ENCODE measurements at places on chromosomes 4 and X. TPM values are rescaled to one million over a fixed set of nuclear protein-coding genes. Genes with fewer than 3 reads are reported as not detected.

Gene UGT2B10
- 0.15 TPM for polyA plus RNA-seq

Gene CCDC160
- polyA plus RNA-seq: 11.7 TPM

Gene SHROOM2
- 18.0 TPM for polyA plus RNA-seq

Gene IQSEC2
- 12.6 TPM for polyA plus RNA-seq

Gene GABRB1
- polyA plus RNA-seq: 0.50 TPM

Gene DIAPH2
- polyA plus RNA-seq: 9.2 TPM

Gene CPLX1
- 0.86 TPM for polyA plus RNA-seq

Gene LONRF3
- polyA plus RNA-seq: 0.79 TPM

Gene UGT2B7
- 84.7 TPM for polyA plus RNA-seq

Gene MAGEA12
- polyA plus RNA-seq: not detected

Gene PABPC5
- 8.6 TPM for polyA plus RNA-seq

Gene ASB9
- 12.1 TPM for polyA plus RNA-seq

Gene CT45A3
- polyA plus RNA-seq: not detected

Gene DUSP9
- polyA plus RNA-seq: 52.1 TPM

Gene AFAP1
- 20.0 TPM for polyA plus RNA-seq

Gene ZNF185
- 47.5 TPM for polyA plus RNA-seq

Gene FDCSP
- 0.37 TPM for polyA plus RNA-seq

Gene SPANXC
- not detected for polyA plus RNA-seq

Gene CENPE
- polyA plus RNA-seq: 11.7 TPM

Gene ENPP6
- polyA plus RNA-seq: 7.4 TPM

Gene SPIN2B
- polyA plus RNA-seq: 19.6 TPM

Gene FGB
- 5.5 TPM for polyA plus RNA-seq

Gene MMRN1
- polyA plus RNA-seq: 3.5 TPM

Gene PGK1
- polyA plus RNA-seq: 344 TPM

Gene KCND1
- 6.6 TPM for polyA plus RNA-seq

Gene RBM41
- polyA plus RNA-seq: 28.5 TPM

Gene SYP
- 3.0 TPM for polyA plus RNA-seq

Gene GSX2
- not detected for polyA plus RNA-seq

Gene BRS3
- 0.16 TPM for polyA plus RNA-seq

Gene AFM
- polyA plus RNA-seq: 8.7 TPM

Measured in left renal pelvis (tissue), 4 donors.